ENCODE measurements at places on chromosomes 5 and 9.

GRCh38 chr5:59126708-59127573, 544.1 kb downstream of the RAB3C start:
- no peak for DNase-seq

DNA sequence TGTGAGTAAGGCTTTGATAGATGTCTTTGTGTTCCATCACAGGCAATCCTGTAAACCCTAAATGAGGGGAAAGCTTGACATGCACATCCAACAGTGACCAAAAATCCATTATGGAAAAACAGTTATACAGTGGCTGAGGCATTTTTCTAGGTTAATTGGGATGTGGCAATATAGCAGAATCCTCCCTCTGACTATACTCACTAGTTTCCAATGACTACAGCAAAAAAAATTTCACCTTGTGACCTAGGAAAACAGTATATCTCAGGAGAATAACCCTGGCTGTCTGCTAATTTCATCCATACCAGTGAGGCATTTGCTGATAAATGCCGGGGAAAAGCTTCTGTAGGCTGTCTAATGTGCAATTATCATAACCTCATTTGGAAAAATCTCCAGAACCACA, 49.9 kb upstream of the SNCAIP start:
- DNase-seq = no peak

DNA sequence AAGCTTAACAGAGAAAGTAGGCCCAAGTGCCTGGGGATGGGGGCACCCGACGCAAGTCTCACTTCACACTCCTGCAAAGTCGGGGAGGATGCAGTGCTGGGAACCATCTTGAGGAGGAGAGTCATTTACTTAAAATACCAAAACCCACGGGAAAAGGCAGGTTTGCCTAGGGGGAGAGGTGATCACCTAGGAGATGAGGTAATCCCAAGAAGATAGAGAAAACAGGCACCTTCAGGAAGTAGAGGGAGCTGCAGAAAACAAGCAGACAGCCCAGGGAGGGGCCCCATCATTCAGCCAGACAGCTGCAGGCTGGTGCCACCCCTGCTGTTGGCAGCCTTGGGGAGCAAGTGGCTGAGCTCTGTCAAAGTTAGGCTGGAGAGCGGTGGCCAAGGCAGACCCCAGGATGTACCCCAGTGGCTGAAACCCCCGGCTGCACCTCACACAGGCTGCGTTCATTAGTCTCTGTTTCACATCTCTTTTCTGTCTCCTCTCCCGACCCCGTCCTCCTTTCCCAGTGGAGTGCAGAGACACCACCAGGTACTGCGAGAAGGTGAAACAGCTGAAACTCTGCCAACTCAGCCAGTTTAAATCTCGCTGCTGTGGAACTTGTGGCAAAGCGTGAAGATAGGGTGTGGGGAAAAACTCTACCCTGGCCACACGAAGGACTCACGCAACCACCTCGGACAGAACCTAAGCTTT, 124.9 kb downstream of the SAXO1 start:
- no peak for DNase-seq

DNA sequence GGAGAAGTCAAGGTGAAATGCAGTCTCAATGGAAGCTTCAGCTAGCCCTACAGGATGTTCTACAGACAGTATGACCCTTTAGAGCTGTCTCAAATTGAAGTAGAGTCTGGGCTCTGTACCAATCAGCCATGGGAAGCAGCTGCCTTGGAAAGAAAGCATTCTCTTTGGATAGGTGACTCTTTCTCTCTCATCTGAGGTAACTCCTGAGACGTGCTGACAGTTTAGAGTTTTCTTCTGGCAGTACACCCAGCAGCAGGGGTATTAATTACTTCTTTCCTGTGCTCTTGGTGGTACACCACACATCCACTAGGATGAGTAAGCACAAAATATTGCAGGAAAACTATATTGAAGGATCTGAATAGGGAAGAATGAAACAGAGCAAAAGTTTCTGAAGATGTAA, 329.6 kb upstream of the RGMB start:
- DNase-seq = no peak

- DNase-seq = no peak
Observed at GRCh38 chr5:35904443-35905132, 33.8 kb downstream of the CAPSL start.

GRCh38 chr5:62342476-62342837, 36.5 kb downstream of the KIF2A start:
- DNase-seq = no peak

- DNase-seq = no peak
Observed at GRCh38 chr9:20219437-20219836, 402.9 kb downstream of the MLLT3 start.

DNA sequence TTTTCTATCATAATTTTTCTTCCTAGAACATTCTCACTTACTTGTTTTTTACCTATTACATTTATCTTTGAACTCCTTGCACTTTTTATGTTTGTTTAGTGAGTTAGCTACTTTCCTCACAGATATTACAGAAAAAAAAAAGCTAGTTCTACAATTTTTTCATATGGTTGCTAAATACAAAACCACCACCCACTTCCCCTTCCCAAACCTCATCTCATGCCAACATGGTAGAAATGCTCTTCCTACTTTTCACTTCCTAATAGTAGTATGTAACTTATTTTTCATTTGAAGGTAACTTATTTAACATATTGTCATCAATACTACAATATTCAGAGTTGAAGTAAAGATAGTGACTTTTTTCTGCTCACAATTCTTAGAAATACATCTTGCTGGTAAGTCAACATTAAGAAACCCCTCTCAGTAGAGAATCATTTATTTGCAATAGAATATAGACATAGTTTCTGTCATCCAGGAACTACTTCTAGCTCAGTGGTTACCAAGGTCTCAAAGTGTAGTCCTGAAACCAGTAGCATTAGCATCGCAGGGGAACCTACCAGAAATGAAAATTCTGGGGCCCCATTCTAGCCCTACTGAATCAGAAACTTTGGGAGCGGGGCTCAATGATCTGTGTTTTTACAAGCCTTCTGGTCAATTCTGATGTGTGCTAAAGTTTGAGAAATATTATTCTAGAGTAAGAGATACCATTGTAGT, 1124.6 kb downstream of the DTWD2 start:
- DNase-seq = no peak

DNA sequence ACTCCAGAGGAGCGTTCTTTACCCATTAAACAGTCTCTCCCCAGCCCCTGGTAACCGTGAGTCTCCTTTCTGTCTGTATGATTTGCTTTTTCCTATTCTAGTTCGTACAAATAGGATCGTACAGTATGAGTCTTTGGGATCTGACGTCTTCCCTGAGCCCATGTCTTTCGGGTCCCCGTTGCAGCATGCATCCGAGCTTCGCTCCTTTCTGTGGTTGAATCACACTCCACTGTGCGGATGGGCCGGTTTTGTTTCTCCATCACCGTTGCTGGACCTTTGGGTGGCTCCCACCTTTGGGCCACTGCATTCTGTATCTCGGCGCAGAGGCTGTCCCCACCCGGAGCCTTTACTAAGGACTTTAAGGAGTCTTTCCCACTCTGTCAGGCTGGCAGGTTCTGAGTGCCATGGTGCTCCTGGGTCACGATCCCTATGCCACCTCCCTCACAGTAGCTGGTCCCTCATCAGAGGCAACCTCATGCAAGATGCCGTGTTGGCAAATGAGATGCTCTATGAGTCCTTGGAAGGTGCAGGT, 145.7 kb upstream of the COL5A1 start:
- no peak for DNase-seq

GRCh38 chr5:57665146-57665936, 182.7 kb upstream of the ACTBL2 start:
- no peak for DNase-seq

GRCh38 chr9:110933350-110934001, 104.8 kb downstream of the LPAR1 start:
- DNase-seq = no peak

DNA sequence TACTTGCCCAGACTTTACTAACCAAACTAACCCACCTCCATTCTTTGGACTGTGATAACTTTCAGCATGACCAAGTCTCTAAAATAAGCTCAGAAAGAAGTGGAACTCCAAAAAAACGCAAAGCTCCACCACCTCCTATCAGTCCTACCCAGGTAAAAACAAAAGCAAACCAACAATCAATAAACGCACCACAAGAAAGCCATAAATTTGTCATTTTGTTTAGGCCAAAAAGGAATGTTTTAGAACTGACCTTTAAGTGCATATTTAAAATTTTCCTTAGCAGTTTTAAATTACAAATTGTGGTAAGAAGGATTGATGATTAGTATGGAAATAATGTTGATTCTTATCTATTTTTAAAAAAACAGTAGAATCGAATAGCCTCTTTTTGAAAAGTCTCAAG, 25.5 kb upstream of the TTC23L start:
- DNase-seq = no peak

GRCh38 chr9:32344551-32345182, 39.8 kb upstream of the ACO1 start:
- no peak for DNase-seq

GRCh38 chr5:98713856-98714255, 59.6 kb upstream of the RGMB start:
- no peak for DNase-seq

DNA sequence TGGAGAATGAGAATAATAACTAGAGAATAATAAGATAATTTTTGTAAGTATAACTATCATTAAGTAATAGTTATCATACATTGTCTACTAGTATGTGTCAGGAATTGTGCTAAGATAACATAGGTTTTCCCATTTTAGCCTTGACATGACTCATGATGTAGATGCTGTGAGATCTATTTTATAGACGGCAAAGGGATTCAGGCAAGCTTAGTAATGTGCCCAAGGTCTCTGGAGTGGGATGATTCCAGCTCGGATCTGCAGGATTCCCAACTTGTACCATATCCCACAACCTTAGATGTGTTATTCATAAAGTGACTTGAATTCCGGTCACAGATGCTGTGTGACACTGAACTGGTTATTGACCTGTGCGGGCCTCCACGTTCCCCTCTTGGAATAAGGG, 51.5 kb downstream of the IL31RA start:
- no peak for DNase-seq

- no peak for DNase-seq
Observed at GRCh38 chr5:38715696-38716095, 130.1 kb upstream of the OSMR start.

GRCh38 chr5:138620663-138621224, 45.5 kb upstream of the HSPA9 start:
- no peak for DNase-seq

DNA sequence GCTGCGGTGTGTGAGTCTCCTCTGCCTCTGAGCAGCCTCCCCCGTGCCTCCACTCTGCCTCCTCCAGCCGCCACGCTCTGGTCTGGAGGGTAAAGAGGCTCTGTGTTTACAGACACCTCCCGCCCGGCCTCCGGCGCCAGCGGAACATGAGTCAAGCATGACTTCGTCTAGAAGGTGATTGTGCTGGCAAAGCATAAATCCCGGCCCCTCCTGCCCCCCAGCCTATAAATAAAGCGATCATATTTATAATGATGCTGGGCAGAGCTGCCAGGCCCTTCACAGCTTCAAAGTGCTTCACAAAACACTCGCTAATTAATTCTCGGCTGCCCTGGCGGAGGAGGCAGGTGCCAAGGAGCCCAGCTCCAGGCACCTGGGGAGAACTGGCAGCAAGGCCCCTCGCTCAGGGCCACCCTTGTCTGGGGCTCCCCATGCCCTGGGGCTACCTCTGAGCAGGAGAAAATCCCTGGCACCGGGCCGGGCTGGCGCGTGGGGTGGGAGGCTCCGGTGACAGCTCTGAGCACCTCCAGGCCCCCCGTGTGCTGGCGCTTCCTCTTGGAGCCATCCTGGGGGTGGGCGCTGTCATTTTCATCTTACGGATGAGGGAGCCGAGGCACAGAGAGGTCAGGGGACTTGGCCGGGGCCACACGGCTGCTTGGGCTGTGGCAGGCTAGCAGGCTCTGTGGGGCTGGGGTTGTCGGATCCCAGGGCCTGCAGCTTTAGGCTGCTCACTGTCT, 87.8 kb downstream of the RXRA start:
- DNase-seq = peak; percentile 29

- DNase-seq = peak; percentile 93
Observed at GRCh38 chr5:18433336-18433735, 799.1 kb downstream of the TAF11L14 start.

DNA sequence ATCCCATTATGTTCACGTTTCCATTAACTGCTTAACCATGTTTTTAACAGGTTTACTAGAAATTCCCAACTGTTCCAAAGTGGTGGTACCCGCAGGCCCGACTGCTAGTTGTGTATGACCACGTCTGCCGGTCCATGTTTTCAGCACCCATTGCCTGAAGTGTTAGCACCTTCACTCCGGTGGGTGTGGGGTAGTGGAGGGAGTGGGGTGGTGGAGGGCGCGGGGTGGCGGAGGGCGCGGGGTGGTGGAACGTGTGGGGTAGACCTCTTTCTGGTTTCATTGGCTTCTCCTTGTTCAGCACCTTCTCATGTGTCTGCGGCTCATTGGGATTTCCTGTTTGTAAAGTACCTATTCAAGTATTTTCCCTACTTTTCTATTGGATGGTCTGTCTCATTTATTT, 37.7 kb downstream of the TPPP start:
- DNase-seq = no peak

Measured in SK-N-DZ (cell line).